ENCODE measurements at places on chromosomes 3 and 15.

GRCh38 chr15:73862276-73862675 is 11.1 kb upstream of the TBC1D21 start:
- DNase-seq: no peak

- DNase-seq: no peak
These were observed 319.6 kb downstream of the ZBTB20 start for GRCh38 chr3:114827495-114827894.

- no peak for DNase-seq
These were observed 442 bp downstream of the QTRT2 start for GRCh38 chr3:114057011-114057347.

GRCh38 chr15:81291916-81292522 is 31.9 kb downstream of the STARD5 start:
- no peak for DNase-seq

DNA sequence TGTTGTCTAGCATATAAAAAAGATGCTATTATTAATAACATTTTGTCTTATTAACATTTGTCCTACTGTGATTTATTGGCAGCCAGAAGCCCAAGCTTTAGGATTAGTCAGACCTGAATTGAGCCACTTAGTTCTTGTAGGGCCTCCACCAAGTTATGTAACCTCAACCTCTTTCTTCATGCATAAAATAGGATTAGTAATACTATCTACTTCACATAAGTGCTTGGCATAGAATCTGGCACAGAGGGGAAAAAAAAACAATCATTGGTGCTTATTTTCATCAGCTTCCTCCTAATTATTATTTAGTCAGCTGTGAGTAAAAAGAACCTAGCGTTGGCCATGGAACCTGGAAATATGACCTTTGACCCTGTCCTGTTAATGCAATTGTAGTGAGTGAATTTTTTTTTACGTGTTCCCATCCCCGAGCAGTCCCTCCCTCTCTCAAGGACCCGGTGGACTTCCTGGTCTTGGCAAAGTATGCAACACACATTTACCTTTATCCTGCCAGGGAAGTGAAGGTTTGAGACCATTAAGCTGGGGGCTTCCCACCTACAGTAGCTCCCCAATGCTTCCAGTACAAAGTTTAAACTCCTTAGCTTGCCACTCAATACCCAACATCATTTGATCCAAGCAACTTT is 136.8 kb downstream of the FHIT start:
- no peak for DNase-seq

- DNase-seq: no peak
These were observed 41.4 kb downstream of the ABTB1 start for GRCh38 chr3:127714125-127714571.

DNA sequence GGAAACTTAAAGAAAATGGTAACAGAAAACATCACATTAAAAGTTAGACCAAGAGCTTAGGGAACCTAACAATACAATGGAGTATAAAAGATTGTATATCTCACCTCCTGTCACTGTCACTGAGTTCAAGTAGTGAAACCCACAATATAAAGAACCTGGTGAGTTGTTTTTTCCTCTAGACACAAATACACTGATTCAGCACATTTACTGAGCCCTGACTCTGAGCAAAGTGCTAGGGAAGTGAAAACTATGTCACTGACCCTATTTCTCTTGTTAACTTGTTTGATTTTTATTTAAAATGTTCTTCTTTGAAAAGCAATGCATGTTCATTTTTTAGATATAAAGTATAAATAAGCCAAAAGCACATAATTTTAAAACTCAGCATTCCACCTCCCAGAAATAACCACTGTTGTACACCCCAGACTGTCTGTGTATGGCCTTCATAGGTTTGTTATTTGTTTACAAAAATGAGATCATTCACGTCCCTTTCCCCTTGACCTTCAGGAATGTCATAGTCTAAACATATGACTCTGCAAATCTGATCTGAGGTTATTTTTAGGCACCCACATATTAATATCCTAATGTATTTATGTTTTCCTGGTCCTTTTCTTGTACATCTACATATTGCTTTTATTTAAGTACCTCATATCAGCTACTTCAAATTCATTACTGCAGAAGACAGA is 69.2 kb upstream of the CSTA start:
- DNase-seq: no peak

DNA sequence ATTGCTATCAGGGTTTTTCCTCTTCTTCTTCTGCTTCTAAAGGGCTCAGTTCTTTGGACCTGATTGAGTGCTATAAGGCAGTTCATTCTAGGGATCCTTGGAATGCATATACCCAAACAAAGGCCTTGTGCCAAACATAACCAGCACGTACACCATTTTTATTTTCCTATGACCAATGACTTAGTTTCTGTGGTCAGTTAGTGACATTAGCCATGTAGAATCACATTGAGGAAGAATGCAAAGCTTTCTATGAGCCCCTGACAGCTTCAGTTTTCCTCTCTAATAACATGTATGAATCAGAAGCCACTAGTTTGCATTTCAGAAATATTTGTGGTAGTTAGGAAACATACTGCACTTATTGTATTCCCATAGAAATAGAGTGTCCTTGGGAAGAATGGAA is 240.0 kb downstream of the THRB start:
- no peak for DNase-seq
